ENCODE measurements at places on chromosomes 11 and 22. TPM values are rescaled to one million over a fixed set of nuclear protein-coding genes. Genes with fewer than 3 reads are reported as not detected.

Gene ADM
- 144 TPM for total RNA-seq

Gene PLXNB2
- total RNA-seq: 55.5 TPM

Gene ANO5
- 4.7 TPM for total RNA-seq

Gene OR6A2
- total RNA-seq: 0.20 TPM

Gene OR5M11
- total RNA-seq: not detected

Gene FOSL1
- total RNA-seq: 11.5 TPM

- DNase-seq: no peak
Observed at GRCh38 chr11:92340839-92341238, 116.2 kb downstream of the FAT3 start.

GRCh38 chr11:199004-199581 lies 6.2 kb downstream of the SCGB1C1 start:
- no peak for DNase-seq

- DNase-seq: no peak
Observed at GRCh38 chr22:20111689-20112622, 3.9 kb upstream of the RANBP1 start.

DNA sequence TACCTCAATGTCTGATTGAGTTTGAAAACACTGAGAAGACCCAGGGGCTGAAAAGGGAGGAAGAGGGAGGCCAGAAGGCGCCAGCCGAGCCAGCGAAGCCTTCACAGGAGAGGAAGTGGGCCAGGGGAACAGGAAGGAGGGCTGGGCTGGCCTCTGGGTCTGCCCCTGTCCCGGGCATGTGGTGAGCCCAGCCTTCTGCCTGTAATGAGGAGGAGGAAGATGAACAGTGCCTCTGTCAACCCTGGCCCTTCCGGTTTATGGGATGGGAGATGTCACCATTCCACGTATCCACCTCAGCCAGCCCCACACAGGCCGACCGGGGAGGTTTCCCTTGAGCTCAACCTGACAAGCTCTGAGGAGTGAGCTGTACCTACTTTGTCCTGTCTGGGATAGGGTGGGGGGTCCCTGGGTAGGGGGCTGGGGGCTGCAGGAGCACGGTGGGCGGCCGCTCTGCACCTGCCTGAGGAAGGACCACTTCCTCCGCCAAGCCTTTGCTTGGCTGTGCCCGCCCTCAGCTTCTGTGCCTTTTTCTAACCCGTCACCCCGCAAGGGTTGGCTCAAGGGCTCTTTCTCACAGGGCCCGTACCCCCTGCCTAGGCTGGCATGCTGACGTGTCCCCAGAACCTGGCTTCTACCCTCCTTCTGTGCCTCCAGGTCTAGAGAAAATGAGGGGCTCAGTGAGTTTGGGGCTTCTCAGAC lies 2.0 kb downstream of the PARVG start:
- DNase-seq: no peak

- no peak for DNase-seq
Observed at GRCh38 chr11:69906453-69906907, 87.3 kb upstream of the FGF3 start.

- DNase-seq: peak; percentile 62
Observed at GRCh38 chr22:31870890-31871289, 73.4 kb upstream of the YWHAH start.

GRCh38 chr11:65742353-65742752 lies 21.8 kb upstream of the RNASEH2C start:
- DNase-seq: no peak

- DNase-seq: no peak
Observed at GRCh38 chr11:1969776-1970175, 22.6 kb downstream of the MRPL23 start.

DNA sequence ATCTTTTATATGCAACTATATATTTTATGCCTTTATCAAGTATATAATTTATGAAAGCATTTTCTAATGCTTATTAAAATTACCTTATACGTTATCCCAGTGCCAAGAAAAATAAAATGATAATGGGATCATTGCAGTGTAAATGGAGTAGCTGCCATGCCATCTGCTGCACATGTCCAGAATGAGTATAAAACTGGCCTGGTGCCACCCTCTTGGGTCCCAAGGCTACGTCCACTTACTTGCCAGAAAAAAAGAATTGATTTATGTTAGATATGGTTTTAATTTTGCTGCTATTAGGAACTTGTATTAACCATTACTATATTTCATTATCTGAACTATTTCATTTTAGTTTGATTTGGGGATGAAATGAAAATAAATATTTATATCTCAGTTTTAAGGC lies 1127.1 kb upstream of the CNTN5 start:
- DNase-seq: no peak

DNA sequence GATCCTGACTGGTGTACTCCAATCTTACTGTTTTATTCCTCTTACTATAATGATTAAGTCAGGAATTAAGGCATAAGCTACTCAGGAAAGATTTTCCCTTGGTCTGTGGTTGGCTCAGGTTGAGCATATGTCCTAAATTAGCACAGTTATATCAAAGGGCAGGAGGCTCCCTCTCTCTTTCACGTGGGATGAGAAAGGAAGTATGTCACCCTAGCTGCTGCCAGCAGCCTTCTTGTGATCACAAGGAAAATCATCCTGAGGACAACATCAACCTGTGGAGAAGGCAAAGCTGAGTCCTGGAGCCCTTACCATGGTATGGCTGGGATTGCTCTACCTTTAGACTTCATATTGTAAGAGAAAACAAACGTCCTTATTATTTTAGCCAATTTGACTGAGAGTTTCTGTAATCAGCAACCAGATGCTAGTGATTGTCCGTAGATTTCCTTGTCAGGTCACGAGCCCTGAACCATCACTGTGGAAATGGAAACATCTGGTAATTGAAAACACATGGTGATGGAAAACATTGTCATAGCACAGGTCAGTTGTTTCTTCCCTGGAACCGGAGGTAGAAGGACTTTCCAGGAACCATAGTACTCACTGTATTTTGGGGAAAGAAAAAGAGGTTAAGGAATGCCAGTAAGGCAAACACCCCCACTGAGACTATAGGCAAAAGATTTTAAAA lies 40.6 kb upstream of the DEUP1 start:
- no peak for DNase-seq

- peak; percentile 41 for DNase-seq
Observed at GRCh38 chr11:66543263-66544107, 2.4 kb downstream of the ZDHHC24 start.

GRCh38 chr22:22735695-22736611 lies 91.5 kb downstream of the GGTLC2 start:
- DNase-seq: no peak

GRCh38 chr11:71396548-71397123 lies 51.6 kb downstream of the DHCR7 start:
- no peak for DNase-seq

- no peak for DNase-seq
Observed at GRCh38 chr22:49457946-49458707, 369.5 kb downstream of the BRD1 start.

- DNase-seq: no peak
Observed at GRCh38 chr11:46916286-46917108, 1.9 kb downstream of the LRP4 start.

DNA sequence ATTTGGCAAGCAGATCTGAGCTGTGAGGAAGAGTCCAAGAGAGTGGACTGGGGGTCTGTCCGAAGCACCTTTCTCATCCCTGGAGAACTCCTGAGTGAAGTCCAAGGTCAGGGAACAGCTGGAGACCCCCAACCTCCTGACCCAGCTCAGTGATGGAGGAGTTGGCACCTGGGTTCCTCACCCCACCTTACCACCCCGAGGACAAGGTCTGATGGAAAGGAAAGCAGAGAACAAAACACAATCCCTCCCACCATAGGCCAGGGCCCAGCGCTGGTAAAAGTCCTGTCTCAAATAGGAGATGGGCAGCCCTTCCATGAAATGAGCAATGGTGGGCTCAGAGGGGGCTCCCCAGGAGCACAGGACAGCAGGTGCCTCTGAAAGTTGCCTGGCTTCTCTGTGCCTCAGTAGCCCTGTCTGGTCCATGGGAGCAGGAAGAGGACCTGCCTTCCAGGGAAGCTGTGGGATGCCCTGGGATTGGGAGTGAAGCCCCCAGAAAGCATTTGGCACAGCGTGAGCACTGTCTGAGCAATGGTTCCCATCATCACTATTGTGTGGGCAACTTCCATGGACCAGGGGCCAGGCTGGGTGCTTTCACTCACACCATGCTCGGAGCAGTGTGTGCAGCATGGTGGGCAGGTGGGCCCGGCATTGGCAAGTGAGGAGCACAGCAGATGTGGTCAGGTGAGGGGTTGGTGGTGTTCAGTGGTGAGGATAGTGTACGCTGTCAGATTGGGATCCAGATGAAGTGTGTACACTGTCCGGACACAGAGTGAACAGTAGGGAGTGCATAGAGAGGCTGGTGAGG lies 7.5 kb downstream of the TRIM29 start:
- DNase-seq: no peak

DNA sequence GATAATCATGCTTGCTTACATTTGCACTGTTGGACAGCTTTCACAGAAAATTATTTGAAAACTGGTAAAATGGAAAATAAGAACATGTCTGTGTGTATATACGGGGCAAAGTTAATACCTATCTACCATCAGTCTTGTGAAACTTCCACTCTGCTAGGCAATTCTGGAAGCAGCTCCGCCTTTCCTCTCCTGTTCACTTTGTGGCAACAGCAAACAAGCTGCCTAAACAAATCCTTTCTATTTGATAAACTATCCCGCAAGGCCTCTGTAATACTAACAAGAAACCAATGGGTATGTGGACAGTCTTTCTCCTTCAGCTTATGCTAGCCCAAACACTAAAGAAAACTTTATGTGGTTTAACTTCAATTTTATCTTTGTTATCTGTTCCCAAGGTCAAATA lies 39.2 kb upstream of the RAPSN start:
- DNase-seq: no peak

GRCh38 chr22:20567371-20567847 lies 60.0 kb downstream of the MED15 start:
- no peak for DNase-seq

DNA sequence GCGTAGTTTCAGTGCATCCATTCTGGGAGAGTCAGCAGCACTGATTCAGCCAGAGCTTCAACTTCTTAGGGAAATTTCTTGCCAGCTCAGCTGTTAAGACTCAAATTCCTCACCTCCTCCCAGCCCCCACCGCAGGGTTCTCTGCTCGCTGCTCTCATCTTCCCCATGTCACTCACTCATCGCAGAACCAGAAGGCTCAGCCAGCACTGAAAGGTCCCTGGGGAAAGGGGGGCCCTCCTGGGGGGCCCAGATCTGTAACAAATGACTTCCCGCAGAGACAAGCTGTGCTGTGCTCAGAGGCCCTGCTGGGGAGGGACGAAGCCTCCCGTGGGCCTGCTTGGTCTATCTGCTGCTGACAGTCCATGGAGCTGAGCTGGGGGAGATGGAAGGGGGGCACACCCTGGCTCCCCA lies 220.6 kb downstream of the NTM start:
- DNase-seq: no peak

GRCh38 chr11:60305906-60306619 lies 21.0 kb upstream of the MS4A6E start:
- no peak for DNase-seq

GRCh38 chr11:4766420-4767043 lies 3.2 kb downstream of the OR51F1 start:
- no peak for DNase-seq

DNA sequence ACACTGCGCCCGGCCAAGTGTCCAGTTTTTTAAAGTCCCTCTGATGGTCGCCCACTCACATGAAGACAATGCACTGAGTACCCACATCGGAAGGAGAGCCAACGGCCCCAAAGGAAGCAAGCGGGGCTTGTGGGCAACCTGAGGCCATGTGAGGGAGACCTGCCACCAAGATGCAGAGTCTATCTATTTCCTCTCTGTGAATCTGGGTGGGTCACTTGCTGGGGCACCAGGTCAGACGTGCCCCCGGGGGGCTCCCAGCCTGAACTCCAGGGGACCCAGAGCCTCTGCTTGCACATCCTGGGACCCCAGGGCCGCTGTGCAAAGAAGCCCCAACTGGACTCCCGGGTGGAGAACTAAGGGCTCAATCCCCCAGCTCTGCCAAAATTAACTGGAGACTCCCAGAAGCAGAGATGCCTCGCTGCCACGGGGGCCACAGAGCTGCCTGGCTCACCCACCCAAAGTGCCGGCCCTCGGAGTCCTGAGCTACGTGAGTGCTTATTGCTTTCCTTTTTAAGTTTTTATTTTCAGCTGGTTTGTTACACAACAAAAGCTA lies 106.4 kb downstream of the BRD1 start:
- DNase-seq: no peak

DNA sequence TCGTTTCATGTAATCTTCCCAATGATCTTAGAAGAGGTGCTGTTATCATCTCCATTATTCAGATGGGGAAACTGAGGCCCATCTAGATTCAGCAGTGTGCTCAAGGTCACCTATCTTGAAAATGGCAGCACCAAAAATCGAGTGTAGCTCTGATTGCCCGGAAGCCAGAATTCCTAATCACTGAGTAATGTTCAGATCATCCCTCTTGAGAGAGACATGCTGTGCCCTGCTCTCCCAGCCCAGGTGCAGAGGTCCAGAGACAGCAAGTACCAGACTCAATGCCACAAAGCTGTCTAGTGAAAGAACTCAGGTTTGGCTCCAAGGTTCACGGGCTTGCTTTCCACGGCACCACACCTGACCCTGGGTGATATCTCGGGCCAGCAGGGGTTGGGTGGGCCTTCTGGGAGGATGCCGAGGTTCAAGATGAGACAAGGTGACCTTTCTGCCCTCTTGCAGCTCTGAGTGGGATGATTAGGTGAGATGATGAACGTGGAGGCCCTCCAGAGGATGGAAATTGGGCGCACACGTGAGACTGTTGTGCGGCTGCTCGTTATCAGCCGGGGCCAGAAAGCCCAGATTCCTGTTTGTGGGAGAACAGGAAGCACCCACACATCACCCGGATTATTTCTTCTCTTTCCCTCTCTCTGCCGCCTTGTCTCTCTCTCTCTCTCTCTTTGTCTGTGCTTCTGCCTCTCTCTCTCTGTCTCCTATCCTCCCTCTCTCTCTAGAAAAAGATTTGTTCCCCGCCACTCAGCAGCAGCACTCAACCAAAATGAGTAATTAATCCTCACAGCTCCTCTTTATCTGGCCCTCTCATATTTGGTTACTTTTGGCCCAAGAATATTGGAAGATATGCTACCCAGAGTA lies 19.0 kb upstream of the RASD2 start:
- DNase-seq: peak; percentile 49

GRCh38 chr11:126857860-126858808 lies 142.4 kb downstream of the KIRREL3 start:
- DNase-seq: no peak

- DNase-seq: no peak
Observed at GRCh38 chr22:41305646-41306045, 4.3 kb downstream of the ZC3H7B start.

Measured in pulmonary artery endothelial cell (primary cell).